ENCODE measurements at places on chromosomes 5 and 9.

- DNase-seq = no peak
Observed at GRCh38 chr5:143541943-143542797, 138.7 kb upstream of the NR3C1 start.

DNA sequence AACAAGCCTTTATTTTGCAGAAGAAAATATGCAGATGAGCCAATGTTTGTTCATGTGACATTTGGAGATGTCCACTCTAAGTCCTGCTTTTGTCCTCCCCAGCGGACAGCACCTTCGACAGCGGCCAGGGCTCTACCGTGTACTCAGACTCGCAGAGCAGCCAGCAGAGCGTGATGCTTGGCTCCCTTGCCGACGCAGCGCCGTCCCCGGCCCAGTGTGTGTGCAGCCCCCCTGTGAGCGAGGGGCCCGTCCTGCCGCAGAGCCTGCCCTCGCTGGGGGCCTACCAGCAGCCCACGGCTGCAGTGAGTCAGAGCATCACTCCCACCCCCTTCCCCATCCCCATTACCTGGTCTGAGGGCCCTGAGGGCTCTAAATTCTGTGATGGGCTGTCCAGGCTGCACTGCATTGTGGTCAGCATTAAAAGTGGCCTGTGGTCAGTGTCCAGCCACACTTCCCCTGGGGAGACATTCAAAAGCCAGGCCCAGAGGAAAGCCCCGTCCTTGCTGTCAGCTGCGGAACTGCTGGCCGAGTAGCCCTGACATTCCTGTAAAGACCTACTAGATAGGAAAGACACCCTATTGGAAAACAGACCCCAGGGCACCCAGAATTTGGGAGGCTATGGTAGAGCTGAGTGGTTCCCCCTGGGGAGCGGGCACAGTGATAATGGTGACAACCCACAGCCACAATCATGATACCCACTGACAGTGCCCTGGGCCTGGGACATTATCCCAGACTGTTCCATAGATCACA is 69.0 kb downstream of the WNK2 start:
- DNase-seq = no peak

- no peak for DNase-seq
Observed at GRCh38 chr5:32127711-32128110, 46.4 kb downstream of the GOLPH3 start.

GRCh38 chr9:137042751-137043727 is 2.9 kb downstream of the NPDC1 start:
- DNase-seq = no peak

DNA sequence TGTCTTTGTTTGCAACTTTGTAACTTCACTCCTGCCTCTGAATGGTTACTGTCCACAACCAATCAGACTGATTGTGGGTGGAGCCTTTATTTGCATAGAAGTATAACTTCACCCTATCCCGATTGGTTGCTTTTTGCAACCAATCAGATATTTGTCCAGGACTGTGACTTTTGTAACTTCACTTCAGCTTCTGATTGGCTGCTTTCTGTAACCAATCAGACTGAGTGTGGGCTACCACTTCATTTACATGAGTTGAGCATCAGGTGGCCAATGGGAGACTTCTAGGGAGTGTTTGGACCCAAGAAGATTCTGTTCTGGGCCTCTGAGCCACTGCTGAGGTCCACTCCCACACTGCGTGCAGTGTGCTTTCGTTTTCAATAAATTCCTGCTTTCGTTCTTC is 1810.7 kb upstream of the CDH6 start:
- DNase-seq = no peak

- no peak for DNase-seq
Observed at GRCh38 chr9:36835271-36835996, 198.6 kb downstream of the PAX5 start.

GRCh38 chr5:5695266-5695665 is 272.8 kb downstream of the ICE1 start:
- no peak for DNase-seq

DNA sequence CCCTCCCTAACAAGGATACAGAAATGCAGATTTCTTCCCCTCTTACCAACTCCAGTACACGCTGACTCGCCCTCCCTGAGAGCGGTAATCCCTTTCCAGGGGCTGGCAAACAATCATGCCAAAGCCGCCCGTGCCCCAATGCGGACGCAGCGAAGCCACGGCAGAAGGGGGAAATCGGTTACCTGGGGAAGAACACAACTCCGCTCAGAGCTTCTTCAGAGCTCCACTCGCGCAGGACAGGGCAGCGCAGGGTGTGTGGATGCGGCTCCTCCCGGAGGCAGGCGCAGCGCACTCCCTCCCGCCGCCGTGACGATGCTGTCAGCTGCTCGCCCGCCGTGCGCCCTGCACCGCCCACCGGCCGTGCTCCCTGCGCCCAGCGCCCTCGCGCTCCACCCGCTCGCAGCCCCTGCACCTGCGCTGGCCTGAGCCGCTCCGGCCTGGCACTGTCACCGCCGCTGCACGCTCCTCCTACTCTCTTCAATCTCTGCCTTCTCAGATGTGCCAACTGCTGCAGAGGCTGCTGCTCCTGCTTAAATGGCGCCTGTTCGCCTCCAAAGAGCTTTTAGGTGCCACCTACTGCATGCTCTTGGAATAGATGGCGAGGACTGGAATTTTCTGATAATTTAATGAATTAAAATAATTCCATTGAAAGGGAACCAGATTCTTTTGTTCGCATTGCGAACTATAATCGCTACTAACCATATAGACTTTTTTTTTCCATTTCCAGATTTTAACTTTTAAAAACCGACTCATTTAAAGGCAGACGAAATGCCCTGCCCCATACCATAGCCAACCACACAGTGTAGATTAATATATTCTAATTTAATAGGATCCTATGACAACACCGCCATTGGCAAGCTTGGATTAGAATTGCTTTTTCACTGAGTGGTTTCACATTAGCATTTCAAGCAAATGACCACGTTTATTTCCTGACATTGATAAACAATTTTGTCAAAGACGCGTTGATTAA is at the start of gene DIRAS2:
DIRAS2 (minus strand) TSS at position 255 of the 970 bp plus-strand sequence. CDS start 28,997 bp downstream, outside the sequence.
- peak; percentile 87 for DNase-seq

DNA sequence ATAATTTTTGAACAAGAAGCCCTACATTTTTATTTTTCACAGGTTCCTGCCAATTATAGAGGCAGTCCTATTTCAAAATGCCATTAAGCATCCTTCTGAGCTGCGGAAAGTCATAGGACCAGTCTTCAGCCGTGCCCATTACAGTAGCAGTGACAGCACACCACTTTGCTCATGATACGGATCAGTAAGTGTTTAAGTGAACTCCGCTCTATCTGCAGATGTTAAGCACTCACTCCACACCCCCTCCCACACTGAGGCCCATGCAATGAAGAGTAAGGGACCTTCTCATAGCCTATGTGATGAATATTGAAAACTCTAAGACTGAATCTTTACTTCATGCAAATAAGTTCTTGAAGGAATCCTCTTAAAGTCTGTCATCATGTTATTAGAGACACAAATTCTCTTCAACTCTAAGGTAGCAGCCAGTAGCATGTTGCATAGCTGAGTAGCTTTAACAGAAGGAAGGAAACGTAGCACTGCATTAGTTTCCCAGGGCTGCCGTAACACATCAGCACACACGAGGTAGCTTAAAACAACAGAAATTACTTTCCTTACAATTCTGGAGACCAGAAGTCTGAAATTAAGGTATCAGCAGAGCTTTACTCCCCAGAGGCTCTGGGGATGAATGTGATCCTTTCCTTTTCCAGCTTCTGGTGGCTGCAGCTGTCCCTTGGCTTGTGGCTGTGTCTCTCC is 20.3 kb upstream of the TAF11L2 start:
- no peak for DNase-seq

DNA sequence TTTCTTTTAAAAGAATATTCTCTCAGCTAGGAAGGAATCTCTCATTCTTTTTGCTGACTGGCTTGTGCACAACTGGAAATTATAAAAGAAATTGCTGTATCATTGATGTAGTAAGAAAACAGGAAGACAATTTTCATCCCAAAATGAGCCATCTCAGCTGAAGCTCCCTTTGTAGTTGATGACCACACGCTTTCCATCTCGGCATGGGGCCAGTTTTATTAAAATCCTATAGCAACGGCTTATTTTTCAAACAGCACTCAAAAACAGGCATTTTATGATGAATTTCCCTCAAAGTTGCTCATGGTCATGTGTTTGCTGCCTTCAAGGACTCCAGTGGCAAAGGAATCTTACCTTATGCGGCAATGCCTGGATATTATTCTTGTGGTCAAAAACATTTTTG is 62.4 kb upstream of the GLIS3 start:
- DNase-seq = no peak
